Testis (tissue), 5 donors: ENCODE measurements at places on chromosomes 3 and 15. TPM values are rescaled to one million over a fixed set of nuclear protein-coding genes. Genes with fewer than 3 reads are reported as not detected.

Gene LRRC2
- total RNA-seq, result 0.99 TPM

Gene ADAMTS7
- 11.6 TPM for total RNA-seq

Gene IGSF10
- 5.6 TPM for total RNA-seq

- no peak overlapping the region for H3K4me3 ChIP-seq
- H3K27ac ChIP-seq, result no peak overlapping the region
- no peaks in the 10 kb centered on the region for H3K4me1 ChIP-seq
- no peaks in the 10 kb centered on the region for H3K27me3 ChIP-seq
Measured at GRCh38 chr3:2390926-2391532, 292.4 kb downstream of the CNTN4 start.

GRCh38 chr15:33601461-33601860 is 290.7 kb downstream of the RYR3 start:
- H3K36me3 ChIP-seq, result no peaks in the 10 kb centered on the region
- DNase-seq, result no peak
- H3K27ac ChIP-seq, result no peak overlapping the region
- no peaks in the 10 kb centered on the region for H3K27me3 ChIP-seq
- no peak overlapping the region for H3K4me3 ChIP-seq

Gene UNC45A
- 56.9 TPM for total RNA-seq

- no peaks in the 10 kb centered on the region for H3K36me3 ChIP-seq
- H3K27me3 ChIP-seq, result no peaks in the 10 kb centered on the region
- no peak overlapping the region for H3K27ac ChIP-seq
- no peak for DNase-seq
Measured at GRCh38 chr15:78681281-78682003, 40.4 kb upstream of the CHRNB4 start.

GRCh38 chr3:33834096-33834453 is 35.6 kb downstream of the PDCD6IP start:
- DNase-seq, result no peak
- no peak overlapping the region for H3K27ac ChIP-seq
- H3K4me1 ChIP-seq, result no peaks in the 10 kb centered on the region
- no peaks in the 10 kb centered on the region for H3K36me3 ChIP-seq
- H3K4me3 ChIP-seq, result no peak overlapping the region

DNA sequence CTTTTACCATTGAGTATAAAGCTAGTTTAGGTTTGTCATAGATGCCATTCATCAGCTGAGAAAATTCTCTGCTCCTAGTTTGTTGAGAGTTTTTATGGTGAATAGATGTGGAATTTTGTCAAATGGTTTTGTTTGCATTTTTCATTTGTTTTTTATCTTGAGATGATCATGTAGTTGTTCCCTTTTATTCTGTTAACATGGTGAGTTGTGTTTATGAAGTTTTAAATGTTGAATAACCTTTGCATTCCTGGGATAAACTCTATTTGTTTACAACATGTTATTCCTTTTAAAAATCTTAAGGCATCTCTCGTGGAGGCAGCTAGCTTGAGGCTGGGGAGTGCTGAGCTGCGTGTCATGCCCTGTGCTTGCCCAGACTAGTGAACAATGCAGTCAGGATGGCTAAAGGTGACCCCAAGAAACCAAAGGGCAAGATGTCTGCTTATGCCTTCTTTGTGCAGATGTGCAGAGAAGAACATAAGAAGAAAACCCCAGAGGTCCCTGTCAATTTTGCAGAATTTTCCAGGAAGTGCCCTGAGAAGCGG is 48.5 kb downstream of the ANAPC13 start:
- no peaks in the 10 kb centered on the region for H3K27me3 ChIP-seq
- no peaks in the 10 kb centered on the region for H3K4me1 ChIP-seq
- H3K36me3 ChIP-seq, result no peaks in the 10 kb centered on the region

GRCh38 chr15:64515196-64515595 is 54.8 kb downstream of the ZNF609 start:
- H3K27me3 ChIP-seq, result no peaks in the 10 kb centered on the region
- H3K27ac ChIP-seq, result no peak overlapping the region
- DNase-seq, result no peak
- H3K4me1 ChIP-seq, result peaks cover 8% of the 10 kb centered on the region
